Activated T-cell treated with anti-CD3 and anti-CD28 coated beads, Interleukin-2, amount 50 U/mL, for 4 hours (primary cell): ENCODE measurements at places on chromosomes 12 and 14. TPM values are rescaled to one million over a fixed set of nuclear protein-coding genes. Genes with fewer than 3 reads are reported as not detected.

- DNase-seq: no peak
Observed at GRCh38 chr14:56494167-56494566, 85.4 kb upstream of the TMEM260 start.

ACOT6 gene
- not detected for total RNA-seq

DNA sequence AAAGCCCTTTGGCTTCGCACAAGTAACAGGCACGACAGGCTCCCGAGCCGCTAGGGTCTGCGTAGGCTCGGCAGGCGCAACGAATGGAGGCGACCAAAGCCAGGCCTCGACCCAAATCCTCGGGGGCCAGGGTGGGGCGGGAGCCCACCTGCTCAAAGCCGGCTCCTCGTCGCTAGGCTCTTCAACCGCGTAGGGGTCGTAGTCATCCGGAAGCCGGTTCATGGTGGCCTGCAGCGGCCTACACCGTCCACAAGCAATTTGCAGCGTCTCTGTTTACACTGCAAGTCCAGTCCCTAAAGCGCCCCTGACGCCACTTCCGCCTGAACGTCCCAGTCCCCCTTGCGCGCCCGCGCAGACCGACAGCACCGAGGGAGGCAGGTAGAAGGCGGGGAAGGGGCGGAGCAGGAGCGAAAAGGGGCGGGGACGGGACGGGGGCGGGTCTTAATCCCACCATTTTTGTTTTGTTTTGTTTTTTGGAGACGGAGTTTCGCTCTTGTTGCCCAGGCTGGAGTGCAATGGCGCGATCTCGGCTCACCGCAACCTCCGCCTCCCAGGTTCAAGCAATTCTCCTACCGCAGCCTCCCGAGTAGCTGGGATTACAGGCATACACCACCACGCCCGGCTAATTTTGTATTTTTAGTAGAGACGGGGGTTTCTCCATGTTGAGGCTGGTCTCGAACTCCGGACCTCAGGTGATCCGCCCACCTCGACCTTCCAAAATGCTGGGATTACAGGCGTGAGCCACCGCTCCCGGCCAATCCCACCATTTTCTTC, at the start of gene EAPP:
Gene EAPP (minus strand): TSS at position 295 of the 774 bp plus-strand sequence. CDS start 73 bp downstream, at position 222.
- peak; percentile 92 for DNase-seq

GRCh38 chr12:123717350-123717749, 5.2 kb downstream of the ATP6V0A2 start:
- DNase-seq: no peak

GRCh38 chr12:59603754-59604153, 7.9 kb downstream of the SLC16A7 start:
- DNase-seq: no peak

DNA sequence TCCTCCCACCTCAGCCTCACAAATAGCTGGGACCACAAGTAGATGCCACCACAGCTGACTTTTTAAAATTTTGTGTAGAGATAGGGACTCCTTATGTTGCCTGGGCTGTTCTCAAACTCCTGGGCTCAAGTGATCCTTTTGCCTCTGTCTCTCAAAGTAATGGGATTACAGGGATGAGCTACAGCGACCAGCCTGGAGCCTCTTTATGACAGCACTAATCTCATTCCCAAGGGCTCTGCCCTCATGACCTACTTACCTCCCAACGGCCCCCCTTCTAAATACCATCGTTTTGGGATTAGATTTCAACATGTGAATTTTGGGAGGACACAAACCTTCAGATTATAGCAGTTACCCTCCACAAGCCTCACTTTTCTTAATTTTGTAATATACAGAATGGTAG, 150.6 kb upstream of the FUT8 start:
- no peak for DNase-seq

DNA sequence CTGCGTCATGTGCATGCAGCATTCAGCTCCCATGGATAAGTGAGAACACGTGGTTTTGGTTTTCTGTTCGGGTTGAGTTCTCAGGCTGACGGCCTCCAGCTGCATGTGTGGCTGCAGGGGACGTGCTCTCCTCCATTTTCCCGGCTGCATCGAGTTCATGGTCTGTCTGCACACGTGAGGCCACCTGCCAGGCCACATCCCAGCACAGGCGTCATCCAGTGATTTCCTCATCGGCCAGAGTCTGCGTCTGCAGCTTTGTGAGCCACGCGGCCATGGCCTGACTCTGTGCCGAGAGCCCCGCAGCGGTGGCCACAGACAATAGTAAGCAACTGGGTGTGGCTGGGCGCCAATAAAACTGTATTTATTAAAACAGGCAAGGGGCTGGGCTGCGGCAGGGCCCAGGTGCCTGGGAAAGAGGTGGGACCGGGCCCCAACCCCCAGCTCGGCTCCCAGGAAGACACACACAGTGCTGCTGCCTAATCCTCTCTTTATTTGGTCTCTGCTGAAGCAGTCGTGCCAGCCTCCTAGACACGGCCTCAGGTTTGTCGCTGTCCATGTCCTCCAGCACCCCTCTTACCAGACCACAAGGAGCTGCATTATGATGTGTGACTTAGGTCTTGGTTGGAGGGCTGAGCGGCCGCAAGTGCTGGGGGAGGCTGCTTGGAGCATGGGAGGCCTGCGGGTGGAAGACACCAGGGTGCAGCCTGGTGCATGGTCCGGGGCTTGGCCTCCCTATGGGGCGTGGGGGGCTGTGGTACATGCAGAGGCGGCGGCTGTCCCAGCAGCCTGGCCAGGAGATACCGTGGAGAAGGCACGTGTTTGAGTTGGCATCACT, 52.0 kb downstream of the NOC4L start:
- DNase-seq: no peak

- no peak for DNase-seq
Observed at GRCh38 chr14:54781961-54782750, 120.5 kb downstream of the GCH1 start.

GRCh38 chr14:64928239-64929013, 14.1 kb downstream of the GPX2 start:
- DNase-seq: no peak

GRCh38 chr14:92316176-92316575, 6.8 kb upstream of the SLC24A4 start:
- DNase-seq: no peak

DNA sequence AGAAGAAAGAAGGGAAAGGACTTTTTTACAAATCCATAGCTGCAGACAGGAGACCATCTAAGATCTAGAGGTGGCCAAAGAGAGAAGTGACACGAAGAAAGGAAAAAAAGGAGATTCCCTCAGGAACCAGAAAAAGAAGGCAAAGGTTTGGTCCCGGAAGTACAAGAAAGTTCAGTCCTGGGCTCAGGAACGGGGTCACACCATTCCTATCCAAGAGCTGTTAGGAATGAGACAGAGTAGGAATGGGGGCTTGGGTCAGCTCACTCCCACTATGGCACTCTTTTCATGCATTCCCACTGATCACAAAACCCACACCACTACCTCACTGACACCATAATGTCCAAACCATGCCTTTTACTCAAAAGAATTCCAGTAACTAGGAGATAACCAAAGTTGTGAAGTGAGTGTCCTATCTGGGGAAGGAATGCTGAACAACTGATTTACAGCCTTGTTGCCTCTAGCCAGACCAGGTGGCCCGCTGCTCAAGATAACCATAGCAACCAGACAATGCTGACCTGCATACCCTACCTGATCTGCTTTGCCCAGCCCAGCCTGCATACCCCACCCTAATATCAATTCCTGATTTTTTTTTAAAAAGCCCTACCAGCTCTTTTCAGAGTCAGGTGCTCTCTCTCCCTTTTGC, 8.4 kb downstream of the PPP2R3C start:
- no peak for DNase-seq

LBHD2 gene
- not detected for total RNA-seq

DNA sequence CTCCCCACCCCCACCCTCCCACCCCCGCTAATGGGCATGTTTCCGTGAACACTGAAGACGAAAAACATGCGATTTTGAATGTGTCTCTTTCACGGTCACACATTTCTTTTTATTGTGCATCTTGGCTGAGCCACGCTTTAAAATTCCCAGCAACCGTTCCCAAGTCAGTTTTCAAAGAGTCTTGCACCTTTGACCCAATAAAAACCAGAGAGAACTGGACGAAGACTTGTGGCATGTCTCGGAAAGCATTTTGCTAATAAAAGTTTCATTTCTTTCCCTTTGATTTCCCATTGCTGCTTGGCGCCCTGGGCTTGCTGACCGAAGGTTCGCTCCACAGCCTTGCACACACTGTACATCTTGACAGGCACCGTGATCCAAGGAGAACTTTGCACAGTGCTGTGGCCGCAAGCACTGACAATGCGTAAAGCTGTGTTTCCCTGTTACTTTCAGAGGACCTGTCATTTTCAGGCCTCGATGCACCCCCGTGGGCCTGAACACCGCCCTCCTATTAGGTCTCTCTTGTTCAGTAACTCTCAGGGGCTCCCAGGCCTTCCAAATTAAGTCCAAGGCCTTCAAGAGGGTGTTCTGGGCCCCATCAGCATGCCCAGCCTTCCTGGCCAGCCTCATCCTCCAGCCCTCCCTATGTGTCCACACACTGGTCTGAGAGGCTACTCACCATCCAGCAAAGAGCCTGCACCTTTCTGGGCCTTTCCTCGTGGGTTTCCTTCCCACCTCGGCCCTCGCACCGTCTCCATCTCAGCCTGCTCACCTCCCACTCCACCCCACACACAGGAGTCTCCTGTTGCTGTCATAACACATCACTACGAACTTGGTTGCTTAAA, 63.4 kb upstream of the DIO3 start:
- DNase-seq: no peak

DNA sequence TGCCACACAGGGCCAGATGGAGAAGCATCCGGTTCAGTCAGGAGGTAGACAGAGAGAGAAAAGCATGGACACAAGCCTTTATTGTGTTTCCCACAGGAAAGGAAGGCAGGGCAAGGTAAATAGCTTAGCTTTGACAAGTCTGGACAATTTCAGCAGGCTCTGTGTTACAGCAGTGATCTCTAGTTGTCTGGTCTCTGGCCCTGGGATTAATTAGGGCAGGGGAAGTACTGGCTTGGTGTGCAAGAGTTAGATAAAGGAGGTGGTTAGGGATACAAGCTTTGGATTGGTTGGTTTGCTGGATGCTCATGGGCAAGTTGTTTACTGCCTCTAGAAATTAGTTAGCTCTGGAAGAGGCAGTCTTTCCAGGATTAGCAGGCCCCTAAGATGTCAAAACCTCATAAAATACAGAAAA, 15.1 kb upstream of the NGDN start:
- no peak for DNase-seq

MEG3 gene
- 1.3 TPM for total RNA-seq

DNA sequence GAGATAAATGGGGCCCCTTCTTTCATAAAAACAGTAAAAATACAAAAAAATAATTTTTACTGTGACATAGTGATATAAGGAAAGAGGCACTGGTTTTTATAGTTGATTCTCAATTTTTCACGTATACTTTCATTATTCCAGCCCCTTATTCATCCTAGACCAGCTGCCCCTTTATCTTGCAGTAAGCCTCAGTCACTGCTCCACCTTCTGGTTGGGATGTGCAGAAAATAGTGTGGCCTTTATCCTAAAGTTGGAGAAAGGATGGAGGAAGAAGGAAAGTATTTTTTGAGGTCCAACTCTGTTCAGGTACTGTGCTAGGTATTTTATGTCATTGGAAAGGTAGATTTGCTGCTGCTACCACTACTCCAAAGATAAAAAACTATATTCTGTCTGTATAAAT, 172.7 kb downstream of the ANO6 start:
- DNase-seq: no peak

DNA sequence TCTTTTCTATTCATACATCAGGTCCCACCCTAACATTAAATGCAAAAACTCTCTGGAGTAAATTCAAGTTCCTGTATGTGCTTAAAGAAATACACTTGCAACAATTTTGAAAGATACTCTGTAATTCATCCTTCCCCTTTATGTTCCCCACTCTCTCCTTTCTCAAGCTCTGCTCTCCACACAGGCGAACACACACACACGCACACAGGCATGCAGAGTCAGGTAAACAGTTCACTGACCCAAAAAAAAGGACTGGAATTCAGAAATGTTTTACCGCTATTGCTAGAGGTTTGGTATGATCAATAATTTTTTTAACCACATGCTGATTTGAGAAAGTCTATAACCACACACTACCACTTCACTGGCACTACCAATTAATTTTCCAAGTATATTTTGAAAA, 152.4 kb upstream of the TMCC3 start:
- DNase-seq: no peak

DNA sequence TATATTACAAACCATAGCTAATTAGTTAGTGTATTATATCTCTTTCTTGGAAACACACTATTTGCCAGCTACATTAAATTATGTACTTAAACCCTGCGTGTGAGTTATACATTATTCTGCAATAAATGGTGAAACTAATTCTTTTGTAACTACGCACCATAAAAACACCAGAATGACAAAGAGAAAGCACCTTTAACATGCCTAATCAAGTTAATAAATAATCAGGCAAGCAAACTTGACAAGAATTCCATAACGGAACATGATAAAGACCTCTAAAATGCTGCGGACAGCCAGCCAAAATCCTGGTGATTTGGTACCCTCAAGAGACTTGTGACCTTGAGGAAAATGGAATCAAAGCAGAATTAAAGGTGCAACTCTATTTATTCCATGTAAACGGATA, 375.3 kb upstream of the KITLG start:
- DNase-seq: no peak

DNA sequence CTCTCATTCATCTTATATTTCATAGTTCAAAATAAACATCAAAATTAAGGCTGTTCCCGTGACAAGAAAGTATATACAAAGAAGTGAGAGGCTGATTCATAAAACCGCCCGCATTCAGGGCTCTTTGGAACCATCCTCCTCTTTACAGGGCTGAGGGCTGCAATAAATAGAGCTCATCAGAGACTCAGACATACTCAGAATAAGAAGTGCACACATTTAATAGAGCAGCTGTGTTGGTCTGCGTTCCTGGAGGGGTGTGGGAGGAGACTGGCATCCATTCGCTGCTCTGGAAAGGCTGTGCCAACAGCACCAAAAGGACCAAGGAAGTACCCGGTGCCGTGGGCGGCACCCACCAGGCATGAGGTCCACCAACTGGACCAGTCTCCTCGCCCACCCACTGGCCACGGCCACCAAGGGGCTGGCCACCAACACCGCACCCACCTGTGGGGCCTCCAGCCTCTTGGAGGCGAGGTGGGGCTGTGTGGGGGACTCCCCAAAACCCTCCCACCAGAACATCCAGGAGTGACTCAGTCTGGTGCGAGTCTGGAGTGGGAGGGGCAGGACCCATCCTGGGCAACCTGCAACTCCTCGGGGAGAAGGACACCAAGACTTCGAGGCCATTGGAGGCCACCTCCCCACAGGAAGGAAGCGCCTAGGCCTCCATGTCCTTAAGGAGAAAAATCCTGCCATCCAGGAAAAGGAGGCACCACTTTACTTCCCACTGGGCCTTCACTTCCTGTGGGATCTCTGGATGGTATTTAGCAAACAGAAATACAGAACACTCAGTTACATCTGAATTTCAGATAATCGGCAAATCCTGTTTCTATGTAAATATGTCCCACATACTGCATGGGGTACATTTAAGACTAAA, 32.7 kb downstream of the VCPKMT start:
- peak; percentile 47 for DNase-seq

DNA sequence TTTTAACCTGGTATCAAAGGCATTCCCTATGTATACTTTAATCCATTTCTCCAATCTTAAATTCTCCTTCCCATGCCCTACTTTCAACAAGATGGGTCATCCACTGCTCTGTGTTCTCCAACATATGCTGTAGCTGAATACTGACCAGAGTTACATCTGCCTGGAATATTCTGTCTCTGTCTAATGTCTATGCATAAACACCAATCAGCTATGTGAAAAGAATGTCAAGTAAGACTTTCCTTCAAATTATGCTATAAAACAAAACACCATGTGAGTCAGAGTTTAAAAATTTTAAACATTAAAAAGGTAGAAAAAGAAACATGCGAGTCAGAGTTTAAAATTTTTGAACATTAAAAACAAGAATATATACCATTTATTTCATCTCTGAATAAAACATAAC, 19.3 kb downstream of the NT5DC3 start:
- DNase-seq: no peak

LACRT gene
- not detected for total RNA-seq

FOXN4 gene
- not detected for total RNA-seq
